ENCODE measurements at places on chromosomes 3 and 15.

DNA sequence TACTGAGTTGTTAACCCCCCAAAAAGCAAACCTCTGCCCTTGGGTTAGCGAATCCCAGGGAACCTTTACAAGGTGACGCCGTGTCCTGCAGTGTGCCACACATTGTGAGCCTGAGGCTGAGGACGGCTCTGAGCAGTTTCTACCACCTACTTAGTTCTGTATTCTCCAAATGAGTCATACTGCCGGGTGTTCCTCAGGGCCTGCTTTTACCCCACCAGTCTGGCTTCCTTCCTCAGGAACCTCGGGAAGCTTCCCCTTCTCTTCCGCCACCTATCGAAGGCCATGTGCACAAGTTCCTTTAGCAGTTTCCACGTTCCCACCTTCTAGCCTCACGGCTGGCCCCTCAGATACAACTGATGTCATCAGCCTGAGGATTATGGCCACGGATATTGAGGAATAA lies 384.0 kb upstream of the TPM1 start:
- no peak for DNase-seq

DNA sequence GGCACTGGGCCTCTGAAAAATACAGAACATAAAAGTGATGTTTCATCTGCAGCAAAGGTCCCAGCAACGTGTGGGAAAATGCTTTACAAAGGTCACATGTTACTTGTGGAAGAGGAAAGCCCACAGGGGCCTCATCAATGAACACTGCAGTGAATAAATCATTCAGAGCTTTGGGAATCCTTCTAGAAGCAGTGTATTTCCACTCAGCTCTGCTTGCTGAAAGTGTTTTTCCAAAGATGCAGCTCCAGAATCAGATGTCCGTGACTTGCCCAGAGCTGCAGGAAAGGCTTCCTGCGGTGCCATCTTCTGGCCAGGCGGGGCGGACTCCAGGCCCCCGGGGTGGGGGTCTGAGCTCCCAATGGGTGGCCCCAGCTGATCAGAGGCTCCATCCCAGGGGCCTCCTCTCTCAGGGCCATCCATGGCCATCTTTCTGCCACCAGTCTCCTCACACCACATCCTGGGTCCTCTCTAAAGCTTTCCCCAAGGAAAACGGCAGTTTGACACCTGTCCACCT lies 81.5 kb downstream of the C3orf70 start:
- DNase-seq: no peak

- no peak for DNase-seq
Observed at GRCh38 chr3:117281371-117281770, 571.8 kb downstream of the TUSC7 start.

DNA sequence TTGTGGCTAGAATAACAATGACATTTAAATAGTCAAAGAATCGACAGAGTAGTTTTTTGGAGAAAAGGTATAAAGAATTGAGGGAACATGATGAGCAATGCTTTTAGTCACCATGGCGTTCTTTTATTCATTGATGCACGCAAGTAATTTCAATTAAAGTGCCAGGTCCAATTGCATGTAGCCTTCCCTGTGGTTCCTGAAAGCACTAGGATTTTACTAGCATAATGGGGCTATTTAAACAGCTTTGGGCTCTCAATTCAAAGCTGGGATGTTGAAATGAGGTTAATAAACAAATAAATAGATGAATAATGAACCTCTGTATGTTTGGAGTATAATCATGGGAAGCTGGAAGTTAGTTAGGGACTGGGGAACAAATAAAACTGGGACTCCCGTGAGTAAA lies 121.2 kb upstream of the GAP43 start:
- DNase-seq: no peak

Measured in activated T-helper 2 cell treated with anti-CD3 and anti-CD28 coated beads, Interferon-gamma antibody, Interleukin-2, Interleukin-4, amounts not matched to agents 10 μg/mL and 5 μg/mL and 100 μg/mL, durations not matched to agents 14 hours and 24 hours and 36 hours (primary cell).